Activated T-cell treated with anti-CD3 and anti-CD28 coated beads, Interleukin-2, amount 50 U/mL, for 72 hours (primary cell): ENCODE measurements at places on chromosomes 1 and 21. TPM values are rescaled to one million over a fixed set of nuclear protein-coding genes. Genes with fewer than 3 reads are reported as not detected.

GRCh38 chr1:198788561-198789064, 149.8 kb downstream of the PTPRC start:
- peak; percentile 9 for DNase-seq

The UMODL1 gene
- total RNA-seq: 0.39 TPM

DNA sequence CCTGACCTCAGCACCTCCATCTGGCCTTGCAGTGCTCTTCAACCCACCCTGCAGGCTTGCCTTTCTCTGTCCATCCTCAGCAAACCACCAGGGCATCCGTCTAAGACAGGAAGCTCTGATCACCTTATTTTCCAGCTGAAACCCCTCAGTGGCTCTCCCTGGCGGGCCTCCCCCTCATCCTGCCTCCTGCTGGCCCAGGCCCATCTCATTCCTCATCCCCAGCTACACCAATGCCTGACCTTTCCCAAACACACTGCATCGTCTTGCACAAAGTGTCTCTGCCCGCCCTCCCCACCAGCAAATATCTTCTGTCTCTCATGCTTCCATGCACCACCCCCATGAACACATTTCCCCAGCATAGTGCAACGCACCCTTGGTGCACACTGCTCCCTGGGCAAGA, 205.0 kb downstream of the TOMM20 start:
- DNase-seq: no peak

The MFSD2A gene
- 7.2 TPM for total RNA-seq

The C1orf185 gene
- total RNA-seq: not detected

The RPS6KA1 gene
- 154 TPM for total RNA-seq

The VASH2 gene
- 0.62 TPM for total RNA-seq

- no peak for DNase-seq
Measured at GRCh38 chr1:245160741-245161400, 6.1 kb downstream of the KIF26B start.

DNA sequence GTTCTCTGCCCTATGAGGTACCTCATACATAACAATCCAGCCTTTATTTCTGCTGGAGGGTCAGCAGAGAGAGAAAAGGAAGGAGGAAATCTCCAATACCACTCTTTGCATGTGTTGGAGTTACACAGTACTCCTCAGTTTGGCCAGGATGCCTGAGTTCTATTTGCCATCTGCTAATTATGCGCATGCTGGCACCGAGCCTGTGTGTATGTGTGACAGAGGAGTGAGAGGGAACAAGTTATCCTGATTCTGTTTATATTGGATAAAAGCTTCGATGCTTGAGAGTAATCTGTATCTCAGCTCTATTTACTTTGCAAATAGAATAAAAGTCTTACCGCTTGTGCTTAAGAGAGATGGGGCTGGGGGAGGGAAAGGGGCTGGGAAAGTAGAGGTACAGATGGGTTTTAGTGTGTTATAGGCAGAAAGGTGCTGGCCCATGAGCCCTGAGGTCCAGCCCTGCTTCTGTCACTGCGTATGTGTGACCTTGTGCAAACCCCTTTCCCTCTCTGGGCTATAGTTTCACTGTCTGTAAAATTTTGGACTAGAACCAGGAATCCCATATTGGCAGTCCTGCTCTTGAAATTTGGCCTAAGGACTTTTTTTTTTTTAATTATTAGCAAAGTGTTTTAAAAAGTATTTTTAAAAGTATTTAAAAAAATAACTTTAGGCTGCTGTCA, 54.5 kb upstream of the PLXNA2 start:
- DNase-seq: no peak

DNA sequence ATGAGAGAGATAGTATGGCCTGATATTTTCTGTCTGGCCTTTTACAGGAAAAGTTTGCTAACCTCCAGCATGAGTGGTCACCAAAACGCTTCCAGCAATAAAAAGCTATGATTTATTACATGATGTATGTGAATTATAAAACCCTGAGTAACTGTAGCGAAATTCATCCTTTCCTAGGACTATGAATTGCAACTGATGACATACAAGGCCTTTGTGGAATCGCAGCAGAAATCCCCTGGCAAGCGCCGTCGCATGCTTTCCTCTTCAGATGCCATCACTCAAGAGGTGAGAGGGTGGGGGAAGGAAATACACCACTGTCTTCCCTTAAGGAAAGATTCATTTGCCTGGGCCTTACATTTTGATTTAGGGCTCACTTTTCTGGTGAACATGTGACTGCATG, 117.9 kb downstream of the MACF1 start:
- DNase-seq: no peak

The LCE1B gene
- not detected for total RNA-seq

The RIPK4 gene
- total RNA-seq: 0.60 TPM

DNA sequence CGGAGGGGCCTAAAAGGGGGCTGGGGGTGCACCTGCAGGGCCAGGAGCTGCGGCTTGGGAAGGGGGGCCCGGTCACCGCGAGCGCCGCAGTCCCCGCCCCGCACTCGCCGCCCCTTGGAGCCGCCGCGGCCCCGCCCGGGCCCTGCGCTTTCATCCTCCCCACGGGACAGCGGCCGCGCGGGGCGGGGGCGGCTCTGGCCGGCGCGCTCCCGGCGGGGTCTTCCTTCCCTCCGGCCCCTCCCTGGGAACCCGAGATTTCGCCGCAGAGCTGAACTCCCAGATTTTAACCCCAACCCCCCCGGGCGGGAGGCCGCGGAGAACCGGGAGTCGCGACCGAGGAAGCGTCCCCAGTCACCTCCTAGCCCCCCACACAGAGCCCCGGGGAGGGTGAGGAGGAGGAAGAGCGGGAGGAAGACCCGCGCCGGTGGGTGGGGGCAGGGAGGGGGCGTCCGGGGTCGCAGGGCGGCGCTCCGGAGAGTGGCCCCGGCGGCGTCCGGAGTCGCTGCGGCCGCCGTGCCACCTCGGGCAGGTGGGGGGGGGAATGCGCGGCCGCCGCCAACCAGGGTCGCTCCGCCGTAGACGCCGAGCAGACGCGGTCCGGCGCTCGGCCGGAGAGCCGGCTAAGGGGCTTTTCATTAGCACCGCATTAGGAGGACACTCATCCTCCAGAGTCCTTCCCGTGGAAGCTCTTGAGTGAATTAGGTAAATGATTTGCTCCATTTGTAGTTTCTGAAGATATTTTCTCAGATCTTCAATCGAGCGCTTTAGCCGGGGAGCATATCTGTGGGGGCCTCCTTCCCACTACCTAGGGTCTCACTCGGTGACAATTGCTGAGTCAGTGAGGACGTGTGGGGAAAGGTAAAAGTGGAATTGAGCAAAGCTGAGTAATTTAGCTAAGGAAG, 31.6 kb upstream of the NFIA start:
- peak; percentile 31 for DNase-seq
